CD4-positive, alpha-beta memory T cell (primary cell): ENCODE measurements at places on chromosomes 7 and 10. TPM values are rescaled to one million over a fixed set of nuclear protein-coding genes. Genes with fewer than 3 reads are reported as not detected.

The VGF gene
- total RNA-seq = not detected

DNA sequence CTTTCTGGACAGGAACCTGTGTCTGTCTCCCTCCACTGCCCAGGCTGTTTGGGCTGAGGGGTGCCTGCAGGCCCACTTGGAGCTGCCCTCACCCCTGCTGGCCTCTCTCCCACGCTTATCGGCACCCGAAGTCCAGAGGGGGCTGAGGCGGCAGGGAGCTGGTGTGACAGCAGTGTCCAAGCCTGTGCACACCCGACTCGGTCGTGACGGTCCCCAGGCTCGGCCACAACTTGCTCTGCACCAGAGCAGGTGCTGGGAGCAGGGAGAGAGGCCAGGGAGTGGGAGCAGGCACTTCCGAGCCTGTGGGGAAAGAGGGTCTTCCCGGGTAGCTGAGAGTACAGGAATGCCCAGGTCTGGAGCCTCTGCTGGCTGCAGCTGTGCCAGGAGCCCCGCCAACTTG, 23.0 kb downstream of the INPP5F start:
- no peak overlapping the region for H3K27ac ChIP-seq
- H3K36me3 ChIP-seq = no peaks in the 10 kb centered on the region
- H3K4me1 ChIP-seq = peaks cover 5% of the 10 kb centered on the region
- DNase-seq = no peak

The GRID2IP gene
- total RNA-seq = 0.47 TPM

GRCh38 chr7:92053312-92053711, 81.0 kb downstream of the CYP51A1 start:
- DNase-seq = no peak
- no peak overlapping the region for H3K27ac ChIP-seq
- H3K4me3 ChIP-seq = no peak overlapping the region
- peaks cover 12% of the 10 kb centered on the region for H3K4me1 ChIP-seq
- no peaks in the 10 kb centered on the region for H3K27me3 ChIP-seq

- no peaks in the 10 kb centered on the region for H3K27me3 ChIP-seq
- H3K4me3 ChIP-seq = no peak overlapping the region
- no peak for DNase-seq
- no peaks in the 10 kb centered on the region for H3K36me3 ChIP-seq
These were observed 34.8 kb downstream of the HTR5A start for GRCh38 chr7:155104913-155105312.

GRCh38 chr10:15122477-15123030, 25.4 kb downstream of the RPP38 start:
- no peaks in the 10 kb centered on the region for H3K27me3 ChIP-seq
- no peak overlapping the region for H3K4me3 ChIP-seq
- peaks cover 27% of the 10 kb centered on the region for H3K36me3 ChIP-seq
- no peak for DNase-seq
- H3K27ac ChIP-seq = no peak overlapping the region

- peaks cover 20% of the 10 kb centered on the region for H3K4me1 ChIP-seq
- no peak overlapping the region for H3K4me3 ChIP-seq
- no peak overlapping the region for H3K27ac ChIP-seq
- H3K27me3 ChIP-seq = no peaks in the 10 kb centered on the region
- no peak for DNase-seq
- no peaks in the 10 kb centered on the region for H3K36me3 ChIP-seq
These were observed 123.6 kb downstream of the LYZL1 start for GRCh38 chr10:29412485-29412884.

The EGR2 gene
- total RNA-seq = 2.0 TPM

GRCh38 chr7:134554417-134554966, 5.6 kb downstream of the AKR1B15 start:
- H3K27me3 ChIP-seq = no peaks in the 10 kb centered on the region
- no peaks in the 10 kb centered on the region for H3K4me1 ChIP-seq
- no peak for DNase-seq
- H3K36me3 ChIP-seq = no peaks in the 10 kb centered on the region

DNA sequence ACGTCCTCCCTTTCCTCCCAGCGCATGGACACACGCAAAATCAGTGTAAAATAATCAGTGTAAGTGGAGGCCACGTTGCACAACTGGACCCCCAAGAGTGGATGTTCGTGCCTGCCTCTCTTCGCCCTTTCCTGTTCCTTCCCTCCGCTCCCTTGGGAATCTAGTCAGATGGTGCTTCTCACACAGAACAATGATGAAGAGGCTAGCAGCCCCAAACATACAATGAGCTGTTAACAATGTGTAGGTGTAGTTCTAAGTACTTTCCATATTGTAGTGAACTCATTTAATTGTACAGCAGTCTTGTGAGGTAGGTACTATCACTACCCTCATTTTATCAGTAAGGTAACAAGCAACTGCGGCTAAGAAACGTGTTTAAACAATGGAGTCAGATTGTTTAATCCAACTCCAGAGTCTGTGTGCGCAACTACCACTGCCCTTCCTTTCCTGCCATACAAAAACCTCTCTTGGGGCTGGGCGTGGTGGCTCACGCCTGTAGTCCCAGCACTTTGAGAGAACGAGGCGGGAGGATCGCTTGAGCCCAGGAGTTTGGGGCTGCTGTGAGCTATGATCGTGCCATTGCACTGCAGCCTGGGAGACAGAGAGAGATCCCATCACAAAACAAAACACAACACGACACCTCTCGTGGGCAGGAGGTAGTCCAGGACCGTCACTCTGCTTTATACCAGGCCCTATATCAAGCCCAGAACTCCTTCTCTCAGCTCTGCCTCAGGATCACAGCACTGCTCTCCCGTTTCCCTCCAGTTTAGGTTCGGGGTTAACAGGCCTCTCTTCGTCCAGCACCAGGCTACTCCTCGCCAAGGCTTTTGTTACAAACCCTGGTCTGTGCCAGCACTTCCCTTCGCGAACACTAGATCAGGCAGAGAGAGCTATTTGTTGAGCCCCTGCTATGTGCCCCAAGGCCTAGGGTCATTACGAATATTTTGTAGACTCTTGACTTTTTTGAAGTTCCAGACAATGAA, 1.1 kb downstream of the FKBP9 start:
- DNase-seq = no peak
- no peak overlapping the region for H3K27ac ChIP-seq
- no peaks in the 10 kb centered on the region for H3K36me3 ChIP-seq
- no peak overlapping the region for H3K4me3 ChIP-seq

DNA sequence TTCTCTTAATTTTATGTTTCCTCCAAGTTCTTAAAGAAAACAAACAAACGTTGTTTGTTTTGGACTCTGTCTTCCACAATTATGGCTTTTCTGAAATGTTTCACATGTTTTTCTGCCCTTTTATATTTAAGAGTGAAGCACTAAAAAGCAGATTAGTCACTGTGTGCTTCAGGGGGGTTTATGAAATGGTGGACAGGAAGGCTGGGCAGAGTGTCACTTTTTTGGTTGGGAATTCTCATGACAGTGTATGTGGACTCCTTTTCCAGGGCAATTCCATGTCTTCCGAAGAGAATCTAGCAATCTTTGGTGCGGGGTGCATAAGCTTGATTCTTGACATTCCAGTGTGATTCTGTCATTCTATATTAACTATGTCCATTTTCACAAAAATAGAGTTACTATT, 669.4 kb downstream of the PARD3 start:
- H3K4me3 ChIP-seq = no peak overlapping the region
- no peaks in the 10 kb centered on the region for H3K27me3 ChIP-seq
- no peaks in the 10 kb centered on the region for H3K4me1 ChIP-seq
- H3K36me3 ChIP-seq = no peaks in the 10 kb centered on the region
- H3K27ac ChIP-seq = no peak overlapping the region

The UBE2H gene
- 42.6 TPM for total RNA-seq

DNA sequence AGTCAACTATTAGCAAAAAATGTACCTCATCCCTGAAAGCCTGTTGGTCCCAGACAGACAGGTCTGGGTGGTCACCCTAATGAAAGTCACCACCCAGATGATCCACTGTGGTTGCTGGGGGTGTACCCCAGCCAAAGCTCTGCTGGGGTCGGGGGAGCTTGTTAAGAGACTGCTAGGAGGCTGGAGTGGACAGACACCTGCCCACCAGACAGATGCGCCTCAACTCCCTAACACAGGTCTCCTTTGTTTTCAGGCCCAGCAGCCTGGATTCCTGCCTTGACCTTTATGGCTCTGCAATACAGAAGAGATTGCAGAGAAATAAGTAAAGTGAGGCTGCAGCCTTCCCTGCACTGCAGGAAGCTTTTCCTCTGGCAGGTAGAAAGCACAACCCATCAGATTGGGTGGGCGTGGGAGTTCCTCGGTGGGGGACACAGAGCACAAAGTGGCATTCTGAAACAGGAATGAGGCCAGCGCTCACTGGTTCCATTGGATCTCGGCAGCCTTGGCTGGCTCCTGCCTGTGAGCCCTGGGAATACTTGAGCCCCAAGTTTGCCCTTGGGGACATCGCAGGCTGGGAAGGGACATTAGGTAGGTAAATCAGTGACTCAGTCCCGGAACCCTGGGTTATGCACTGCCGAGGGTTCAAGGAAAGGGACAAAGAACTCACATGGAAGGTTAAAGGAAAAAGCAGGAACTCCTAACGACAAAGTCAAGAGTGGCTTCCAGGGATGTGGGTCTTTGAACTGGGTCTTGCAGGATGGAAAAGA, 18.0 kb upstream of the ZNF488 start:
- H3K36me3 ChIP-seq = no peaks in the 10 kb centered on the region
- H3K27me3 ChIP-seq = no peaks in the 10 kb centered on the region
- H3K27ac ChIP-seq = no peak overlapping the region
- no peak for DNase-seq

The MINDY4 gene
- 1.5 TPM for total RNA-seq

The AFAP1L2 gene
- total RNA-seq = 4.3 TPM

DNA sequence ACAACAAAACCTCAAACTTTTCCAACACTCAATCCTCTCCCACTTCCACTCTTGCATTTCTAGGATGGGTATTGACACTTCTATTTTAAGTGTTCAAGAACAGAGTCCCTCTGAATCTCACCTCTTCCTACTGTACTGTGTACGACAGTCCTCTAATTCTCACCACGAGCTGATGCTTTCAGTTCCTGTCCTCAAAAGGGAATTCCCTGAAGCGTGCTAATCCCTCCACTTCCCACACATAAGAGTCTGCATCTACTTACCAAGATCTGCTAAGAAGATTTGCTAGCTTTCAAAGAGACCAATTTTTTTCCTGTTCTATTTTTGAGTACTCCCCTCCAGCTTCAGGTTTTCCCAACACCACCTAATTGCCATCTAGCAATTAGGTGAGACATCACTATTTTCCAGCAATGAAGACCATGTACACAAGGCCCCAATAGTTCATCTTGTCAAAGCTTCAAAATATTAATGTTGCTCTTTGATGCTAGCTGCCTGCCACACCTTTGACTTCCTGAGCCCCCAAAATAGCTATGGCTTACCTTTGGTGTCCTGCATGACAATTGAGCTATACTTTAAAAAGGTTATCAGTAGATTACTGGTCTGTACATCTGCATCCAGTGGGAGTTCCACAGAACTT, 54.4 kb downstream of the ARMH3 start:
- H3K27ac ChIP-seq = no peak overlapping the region
- no peak for DNase-seq
- H3K36me3 ChIP-seq = peaks cover 11% of the 10 kb centered on the region
- H3K4me1 ChIP-seq = peaks cover 9% of the 10 kb centered on the region

The GOLGA7B gene
- 7.9 TPM for total RNA-seq

DNA sequence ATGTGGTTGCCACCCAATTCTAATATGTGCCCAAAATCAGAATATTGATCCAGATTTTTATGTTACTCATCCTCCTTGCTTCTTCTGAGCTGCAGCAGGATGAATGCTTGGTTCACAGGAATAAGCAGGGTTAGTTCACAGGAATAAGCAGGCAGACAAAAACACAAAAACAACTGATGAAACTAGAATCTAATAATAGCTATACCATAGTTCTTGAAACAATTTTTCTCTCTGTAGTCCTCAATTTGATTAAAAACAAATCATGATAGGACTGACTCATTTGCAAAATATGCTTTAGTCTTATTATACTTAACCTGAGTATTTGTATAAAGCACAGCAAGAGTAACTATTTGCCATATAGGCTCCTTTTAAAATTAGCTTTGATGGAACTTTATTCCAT, 24.4 kb upstream of the ARHGAP12 start:
- H3K27me3 ChIP-seq = no peaks in the 10 kb centered on the region
- H3K36me3 ChIP-seq = no peaks in the 10 kb centered on the region
- no peak overlapping the region for H3K4me3 ChIP-seq

GRCh38 chr7:11786186-11786585, 45.8 kb downstream of the THSD7A start:
- H3K4me1 ChIP-seq = no peaks in the 10 kb centered on the region
- H3K27ac ChIP-seq = no peak overlapping the region
- no peaks in the 10 kb centered on the region for H3K36me3 ChIP-seq

DNA sequence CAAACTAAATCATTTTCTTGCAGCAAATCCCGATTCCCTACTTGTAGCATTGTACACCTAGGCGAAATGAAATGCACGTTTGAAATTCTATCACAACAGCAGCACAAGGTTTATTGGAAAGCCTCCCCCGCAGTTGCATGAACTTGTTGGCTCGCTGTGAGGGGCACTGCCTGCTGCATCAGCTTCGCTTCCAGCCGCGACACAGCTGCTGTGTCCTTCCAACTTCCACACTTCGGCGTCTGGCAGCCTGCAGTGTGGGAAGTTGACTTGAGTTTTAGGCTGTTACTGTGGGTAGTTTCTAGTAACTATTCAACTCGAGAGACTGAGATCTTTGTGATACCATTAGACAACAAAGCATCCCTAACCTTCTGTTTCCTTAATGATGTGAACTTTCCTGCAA, 315.8 kb upstream of the TPK1 start:
- no peak overlapping the region for H3K27ac ChIP-seq
- no peak overlapping the region for H3K4me3 ChIP-seq
- H3K27me3 ChIP-seq = no peaks in the 10 kb centered on the region
- DNase-seq = no peak

GRCh38 chr7:818031-818699, 14.1 kb upstream of the SUN1 start:
- no peak overlapping the region for H3K27ac ChIP-seq
- peaks cover 4% of the 10 kb centered on the region for H3K36me3 ChIP-seq
- DNase-seq = no peak
- H3K27me3 ChIP-seq = no peaks in the 10 kb centered on the region
- H3K4me1 ChIP-seq = peaks cover 48% of the 10 kb centered on the region

The FEZF1 gene
- total RNA-seq = not detected

GRCh38 chr7:30266686-30267085, 17.7 kb upstream of the ZNRF2 start:
- no peaks in the 10 kb centered on the region for H3K36me3 ChIP-seq
- no peak for DNase-seq
- H3K27ac ChIP-seq = no peak overlapping the region
- no peaks in the 10 kb centered on the region for H3K4me1 ChIP-seq
- no peaks in the 10 kb centered on the region for H3K27me3 ChIP-seq

The GPR158 gene
- total RNA-seq = not detected

The CYP3A7 gene
- not detected for total RNA-seq

GRCh38 chr7:79284211-79284610, 169.3 kb downstream of the MAGI2 start:
- H3K36me3 ChIP-seq = no peaks in the 10 kb centered on the region
- DNase-seq = no peak
- no peak overlapping the region for H3K27ac ChIP-seq
- H3K27me3 ChIP-seq = no peaks in the 10 kb centered on the region
- no peaks in the 10 kb centered on the region for H3K4me1 ChIP-seq

DNA sequence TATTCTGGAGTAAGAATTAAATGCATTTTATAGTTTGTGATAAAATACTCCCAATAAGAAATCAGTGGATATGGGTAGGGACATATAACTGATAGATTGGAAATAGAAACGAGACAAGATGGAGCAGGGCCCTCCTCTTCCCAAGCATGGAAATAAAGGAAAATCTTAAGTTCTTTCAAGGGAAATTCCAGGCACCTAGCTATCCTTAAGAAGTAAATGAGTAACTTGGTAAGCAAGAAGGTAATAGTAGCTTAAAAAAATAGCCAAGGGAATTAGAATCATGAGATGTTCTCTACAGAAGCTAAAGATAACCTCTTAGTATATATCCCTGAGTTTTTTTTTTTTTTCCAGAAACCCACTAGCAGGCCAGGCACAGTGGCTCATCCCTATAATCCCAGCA, 105.5 kb upstream of the FAM3C start:
- DNase-seq = no peak
- H3K4me3 ChIP-seq = no peak overlapping the region
- no peaks in the 10 kb centered on the region for H3K4me1 ChIP-seq
- H3K27me3 ChIP-seq = no peaks in the 10 kb centered on the region
- H3K27ac ChIP-seq = no peak overlapping the region
